ENCODE measurements at places on chromosomes 1 and 21.
A peak's percentile ranks its signal among the peaks of the same experiment; 100 is the strongest.

DNA sequence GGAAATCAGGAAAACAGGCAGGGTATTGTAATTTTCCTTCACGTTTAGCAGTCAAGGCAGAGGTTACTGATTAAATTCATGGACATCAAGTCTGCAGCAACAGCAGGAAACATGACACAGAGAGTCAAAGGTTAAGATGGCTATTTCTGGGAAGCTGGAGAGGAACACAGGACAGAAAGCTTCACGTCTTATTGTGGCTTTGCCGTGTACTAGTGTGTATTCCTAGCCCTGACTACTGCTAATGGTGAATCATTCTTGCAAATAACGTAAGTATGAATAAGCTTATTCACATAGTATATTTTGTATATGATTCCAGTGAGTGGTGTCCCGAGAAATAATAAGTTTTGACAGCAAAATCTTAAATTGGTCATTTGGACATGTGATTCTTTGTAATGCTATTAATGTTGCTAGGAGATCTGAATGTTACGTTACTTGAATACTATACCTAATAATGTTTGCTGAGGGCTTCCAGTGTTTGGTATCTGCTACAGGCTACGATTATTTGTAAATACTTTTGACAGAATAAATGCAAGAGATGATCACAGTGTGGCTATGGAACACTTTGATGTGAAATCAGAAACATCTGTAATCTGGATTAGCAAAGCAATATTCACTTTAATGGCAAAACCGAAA, 77.4 kb downstream of the DISP1 start:
- DNase-seq: peak; percentile 39

DNA sequence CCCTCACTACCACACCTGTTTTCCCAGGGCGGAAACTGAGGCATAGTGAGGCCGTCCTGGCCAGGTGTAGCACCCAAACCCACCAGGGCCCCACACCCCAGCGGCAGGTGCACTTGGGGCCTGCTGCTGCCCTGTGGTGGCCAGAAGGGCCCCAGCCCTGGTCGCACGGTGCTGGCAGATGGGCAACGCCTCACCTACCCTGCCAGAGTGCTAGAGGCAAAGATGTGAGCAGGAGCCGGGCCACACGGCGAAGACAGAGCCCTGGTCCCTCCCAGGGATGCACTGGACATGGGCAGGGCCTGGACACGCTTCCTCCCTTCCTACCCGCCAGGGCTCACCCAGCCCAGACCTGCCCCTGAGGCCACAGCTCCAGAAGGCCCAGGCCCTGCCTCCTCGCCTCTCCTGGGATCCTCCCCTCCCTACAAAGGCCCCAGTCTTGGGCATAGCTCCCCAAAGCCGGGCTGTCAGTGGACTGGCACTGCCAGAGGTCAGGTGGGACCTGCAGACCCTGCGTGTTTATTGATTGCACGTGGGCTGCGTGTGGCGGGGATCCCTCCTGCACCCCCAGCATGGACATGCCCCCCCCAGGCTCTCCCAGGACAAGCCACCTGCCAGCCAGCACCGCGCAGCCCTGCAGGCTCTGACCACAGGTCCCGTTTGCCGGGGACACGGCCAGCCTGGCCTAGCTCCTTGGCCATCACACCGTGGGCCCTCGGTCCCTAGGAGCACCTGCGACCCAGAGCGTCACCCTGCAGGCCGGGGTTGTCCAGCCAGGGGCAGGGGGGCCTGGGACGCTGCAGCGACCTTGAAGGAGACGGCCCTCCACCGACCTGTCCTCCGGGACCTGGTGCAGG, 44.1 kb downstream of the MEGF6 start:
- DNase-seq: no peak

- no peak for DNase-seq
Observed at GRCh38 chr1:58909914-58910681, 126.3 kb upstream of the JUN start.

DNA sequence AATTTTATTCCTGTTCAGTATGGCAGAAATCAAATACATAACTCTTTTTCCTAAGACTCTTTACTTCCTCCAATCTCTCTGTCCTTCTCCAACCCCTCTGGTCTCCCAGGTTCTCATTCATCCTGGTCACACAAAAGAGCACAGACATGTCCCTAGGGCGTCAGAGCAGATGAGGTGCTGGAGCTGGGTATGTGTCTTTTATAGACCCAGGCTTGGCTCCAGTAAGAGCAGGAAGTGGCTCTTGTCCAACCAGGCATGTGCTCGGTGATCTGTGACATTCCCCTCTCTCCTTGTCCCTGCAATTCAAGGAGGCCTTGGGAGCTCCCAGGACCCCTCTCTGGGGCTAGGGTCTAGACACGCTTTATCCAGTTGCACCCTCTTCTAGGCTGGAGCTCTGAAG, 18.0 kb upstream of the LCE2D start:
- DNase-seq: no peak

DNA sequence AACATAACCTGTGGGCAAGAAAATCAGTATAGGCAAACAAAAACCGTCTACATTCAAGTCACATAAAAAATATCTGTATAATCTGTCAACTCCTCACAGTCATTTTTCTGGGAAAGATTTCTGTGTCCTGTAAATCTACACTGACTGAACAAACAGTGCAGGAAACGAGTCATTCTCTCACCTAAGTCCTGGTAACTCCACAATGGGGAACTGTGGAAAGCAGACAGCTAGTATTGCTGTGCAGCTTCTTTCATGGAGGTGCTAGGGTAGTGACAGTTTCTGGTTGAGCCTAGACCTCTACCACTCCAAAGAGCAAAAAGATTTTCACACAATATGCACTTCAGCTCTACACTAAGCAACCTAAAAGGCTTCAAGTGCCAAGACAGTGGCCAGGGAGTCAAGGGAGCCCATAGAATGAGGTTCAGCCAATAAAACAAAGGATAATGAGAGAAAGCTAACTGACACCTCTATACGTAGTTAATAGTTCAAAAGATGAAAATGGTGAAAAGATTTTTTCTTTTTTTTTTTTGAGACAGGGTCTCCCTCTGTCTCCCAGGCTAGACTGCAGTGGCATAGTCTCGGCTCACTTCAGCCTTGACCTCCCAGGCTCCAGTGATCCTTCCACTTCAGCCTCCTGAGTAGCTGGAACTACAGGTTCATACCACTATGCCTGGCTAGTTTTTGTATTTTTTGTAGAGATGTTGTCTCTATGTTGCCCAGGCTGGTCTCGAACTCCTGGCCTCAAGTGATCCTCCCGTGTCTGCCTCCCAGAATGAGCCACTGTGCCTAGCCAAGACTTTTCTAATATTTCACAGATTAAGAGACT, 5.5 kb downstream of the PTP4A2 start:
- DNase-seq: peak; percentile 65

DNA sequence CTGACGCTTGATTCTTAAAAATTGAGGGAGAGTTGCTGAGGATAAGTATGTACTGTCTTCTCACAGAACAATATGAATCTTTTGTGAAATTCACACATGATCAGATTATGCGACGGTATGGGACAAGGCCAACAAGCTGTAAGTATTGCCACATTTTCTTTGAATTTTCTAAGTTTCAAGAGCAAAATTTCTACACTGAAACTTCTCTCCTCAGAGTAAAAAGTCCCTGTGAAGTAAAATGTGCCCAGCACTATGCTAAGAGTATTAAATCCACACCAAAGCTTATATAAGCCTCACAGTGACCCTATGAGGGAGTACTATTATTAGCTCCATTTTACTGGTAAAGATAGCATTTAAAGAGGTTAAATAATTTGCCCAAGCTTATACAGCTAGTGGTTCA, 12.2 kb downstream of the AKIRIN1 start:
- no peak for DNase-seq

DNA sequence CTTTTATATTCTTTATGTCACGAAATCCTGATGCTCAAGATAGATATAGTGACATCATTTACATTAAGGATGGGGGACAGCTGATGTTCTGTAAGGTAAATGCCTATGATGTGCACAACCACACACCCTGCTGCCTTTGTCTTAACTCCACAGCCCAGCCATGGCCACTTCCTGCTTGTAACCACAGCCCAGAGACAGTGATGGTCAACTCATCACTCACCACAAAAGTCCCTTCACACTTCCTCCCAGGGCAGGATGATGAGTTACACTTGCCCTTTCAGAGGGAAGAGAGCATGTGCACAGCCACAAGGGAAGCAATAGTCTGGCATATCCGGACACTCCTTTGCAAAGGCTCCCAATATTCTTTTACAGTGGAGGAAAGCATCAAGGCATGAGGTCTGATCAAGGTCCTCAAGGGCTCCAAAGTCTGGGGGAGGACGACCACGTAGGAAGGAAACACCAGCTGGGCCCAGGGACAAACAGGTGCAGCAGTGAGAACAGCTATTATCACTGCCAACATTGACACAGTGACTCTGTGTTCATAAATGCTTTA, 53.8 kb downstream of the PLPP3 start:
- DNase-seq: peak; percentile 68

DNA sequence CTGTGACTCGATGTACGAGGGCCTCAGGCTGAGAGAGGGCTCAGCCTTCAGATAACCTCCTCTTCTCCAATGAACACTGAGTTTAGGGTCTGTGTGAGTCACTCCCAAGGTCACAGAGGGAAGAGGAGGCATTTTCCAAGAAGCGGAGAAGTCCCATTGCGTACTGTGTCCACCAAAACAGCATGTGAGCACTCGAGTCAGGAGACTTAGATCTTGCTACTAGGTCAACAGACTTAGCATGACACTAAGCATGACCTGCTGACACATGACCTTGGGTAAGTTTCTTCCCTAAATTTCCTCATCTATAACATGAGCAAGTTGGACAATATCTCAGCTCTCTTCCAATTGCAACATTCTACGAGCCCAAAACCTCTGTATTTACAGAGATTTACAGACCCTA, 68.0 kb downstream of the PLPP3 start:
- DNase-seq: no peak

GRCh38 chr1:209830722-209831121, 3.0 kb downstream of the UTP25 start:
- DNase-seq: no peak

GRCh38 chr1:110542725-110543124, 23.8 kb upstream of the KCNA10 start:
- DNase-seq: peak; percentile 55

DNA sequence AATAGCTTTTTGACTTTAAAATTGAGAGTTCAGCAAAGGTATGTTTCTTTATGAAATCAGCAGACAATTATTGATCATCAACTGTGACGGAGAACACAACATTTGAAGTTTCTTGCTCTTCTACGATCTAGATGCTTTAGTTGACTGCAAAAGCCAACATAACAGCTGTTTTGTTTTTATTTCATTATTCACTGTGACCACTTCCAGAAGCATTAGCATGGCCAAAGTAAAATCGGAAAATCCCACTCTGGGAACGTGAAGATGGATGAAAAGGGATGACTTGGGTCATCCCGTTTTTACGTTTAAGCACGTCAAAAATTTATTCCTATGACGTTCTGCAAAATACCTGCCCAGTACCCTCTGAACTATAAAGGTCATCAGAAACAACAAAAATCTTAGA, 833.0 kb upstream of the ADAMTS5 start:
- no peak for DNase-seq

DNA sequence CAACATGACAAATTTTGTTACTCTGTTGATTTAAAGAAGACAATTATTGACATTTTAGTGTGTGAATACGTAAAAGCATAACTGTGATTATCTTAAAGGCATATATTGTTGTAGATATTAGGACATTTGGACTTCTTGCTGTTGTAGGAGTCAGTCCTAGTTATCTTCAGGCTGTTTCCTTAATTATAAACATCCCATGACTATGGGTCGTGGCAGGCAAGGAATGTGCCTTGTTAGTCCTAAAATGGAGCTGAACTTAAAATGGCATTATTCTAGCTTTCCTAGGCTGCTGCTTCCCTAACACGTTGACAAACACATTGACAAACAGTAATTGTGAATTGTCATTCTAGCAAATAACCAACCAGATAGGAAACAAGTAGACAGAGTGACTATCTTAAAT, 4.4 kb upstream of the MPZL1 start:
- DNase-seq: no peak

- peak; percentile 64 for DNase-seq
Observed at GRCh38 chr1:35807614-35808449, at the start of gene AGO4. Gene AGO4 (plus strand): TSS chr1:35808016. CDS start chr1:35808417, 401 bp downstream.

GRCh38 chr21:28986677-28987076, 6.0 kb downstream of the LTN1 start:
- DNase-seq: no peak

Measured in M059J (cell line).